NCI-H1092 (cell line): ENCODE measurements at places on chromosomes 13 and 19.
A peak's percentile ranks its signal among the peaks of the same experiment; 100 is the strongest.

GRCh38 chr13:53800011-53800410, 771.4 kb downstream of the OLFM4 start:
- no peak for DNase-seq

- DNase-seq = no peak
Measured at GRCh38 chr13:113882716-113883115, 18.8 kb upstream of the GAS6 start.

GRCh38 chr13:27257233-27257568, 5.8 kb downstream of the RPL21 start:
- DNase-seq = no peak

GRCh38 chr19:18074192-18074591, 12.5 kb downstream of the IL12RB1 start:
- no peak for DNase-seq

- no peak for DNase-seq
Measured at GRCh38 chr19:6374711-6375410, 872 bp downstream of the PSPN start.

GRCh38 chr19:39403331-39404312, 3.0 kb upstream of the ZFP36 start:
- no peak for DNase-seq

GRCh38 chr19:17581211-17581874, 25.9 kb downstream of the COLGALT1 start:
- DNase-seq = no peak

GRCh38 chr19:3985643-3986259, 488 bp upstream of the EEF2 start:
- no peak for DNase-seq

- DNase-seq = peak; percentile 98
Measured at GRCh38 chr13:101875717-101876393, 423.4 kb downstream of the ITGBL1 start.

- no peak for DNase-seq
Measured at GRCh38 chr13:61960981-61961380, 545.3 kb upstream of the PCDH20 start.

DNA sequence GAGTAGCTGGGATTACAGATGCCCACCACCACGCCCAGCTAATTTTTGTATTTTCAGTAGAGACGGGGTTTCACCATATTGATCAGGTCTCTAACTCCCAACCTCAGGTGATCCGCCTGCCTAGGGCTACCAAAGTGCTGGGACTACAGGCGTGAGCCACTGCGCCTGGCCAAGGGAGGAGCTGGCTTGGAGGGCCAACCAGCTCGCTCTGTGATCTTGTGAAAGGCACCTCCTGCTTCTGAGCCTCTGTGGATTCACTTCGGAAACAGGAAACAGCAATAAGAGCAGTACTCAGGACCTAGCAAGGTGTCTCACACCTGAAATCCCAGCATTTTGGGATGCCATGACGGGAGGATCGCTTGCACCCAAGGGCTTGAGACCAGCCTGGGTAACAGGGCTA, 2.0 kb upstream of the ELL start:
- DNase-seq = no peak

GRCh38 chr13:41554626-41555386, 97.5 kb downstream of the RGCC start:
- DNase-seq = no peak

DNA sequence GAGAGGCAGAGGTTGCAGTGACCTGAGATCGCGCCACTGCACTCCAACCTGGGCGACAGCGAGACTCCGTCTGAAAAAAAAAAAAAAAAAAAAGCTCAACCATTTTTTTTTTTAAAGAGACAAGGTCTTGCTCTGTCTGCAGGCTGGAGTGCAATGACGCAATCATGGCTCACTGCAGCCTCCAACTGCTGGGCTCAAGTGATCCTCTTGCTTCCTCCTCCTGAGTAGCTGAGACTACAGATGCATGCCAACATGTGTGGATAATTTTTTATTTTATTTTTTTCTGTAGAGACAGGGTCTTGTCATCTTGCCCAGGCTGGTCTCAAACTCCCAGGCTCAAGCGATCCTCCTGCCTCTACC, 10.3 kb downstream of the EHD2 start:
- DNase-seq = no peak

GRCh38 chr19:31530781-31531180, 181.5 kb upstream of the TSHZ3 start:
- no peak for DNase-seq

- DNase-seq = peak; percentile 41
Measured at GRCh38 chr13:27171244-27171826, at the start of gene USP12. TSS of gene USP12 (minus strand) at chr13:27171811. CDS start at chr13:27171639, 172 bp downstream.

DNA sequence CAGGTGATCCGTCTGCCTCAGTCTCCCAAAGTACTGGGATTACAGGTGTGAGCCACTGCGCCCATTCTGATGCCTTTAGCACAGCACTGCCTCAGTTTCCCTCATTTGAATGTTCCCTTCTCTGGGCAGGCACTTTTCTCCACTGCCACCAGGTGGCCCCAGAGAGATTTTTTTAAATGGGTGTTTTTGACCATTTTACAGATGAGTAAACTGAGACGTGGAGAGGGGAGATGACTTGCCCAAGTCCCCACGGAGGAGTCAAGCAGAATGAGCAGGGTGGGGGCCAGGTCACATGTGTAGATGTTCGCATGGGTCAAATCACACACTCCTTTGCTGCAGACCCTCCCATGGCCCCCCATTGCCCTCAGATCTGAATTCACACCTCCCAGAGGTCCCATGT, 3.2 kb upstream of the PDE4C start:
- no peak for DNase-seq

- DNase-seq = no peak
Measured at GRCh38 chr13:79711631-79712030, 230.7 kb downstream of the NDFIP2 start.

GRCh38 chr19:19031891-19032290, 1.4 kb downstream of the SUGP2 start:
- no peak for DNase-seq

- no peak for DNase-seq
Measured at GRCh38 chr13:103794526-103794925, 728.3 kb upstream of the SLC10A2 start.

DNA sequence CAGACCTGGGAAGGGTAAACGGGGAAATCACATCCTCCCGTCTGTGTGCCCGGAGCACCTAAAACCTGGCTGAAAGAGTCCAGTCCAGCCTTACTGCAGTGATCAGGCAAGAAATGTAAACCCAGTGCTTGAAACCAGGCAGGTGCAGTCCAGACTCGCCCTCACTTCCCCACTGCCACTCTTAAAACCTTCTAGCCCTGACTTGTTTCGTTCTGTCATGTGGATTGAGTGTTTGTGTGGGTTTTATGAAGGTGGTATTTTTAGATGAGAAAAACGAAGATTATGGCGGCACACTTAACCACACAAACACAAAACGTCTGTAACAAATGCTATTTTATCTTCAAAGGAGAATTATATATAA, 839 bp upstream of the CKAP2 start:
- no peak for DNase-seq

DNA sequence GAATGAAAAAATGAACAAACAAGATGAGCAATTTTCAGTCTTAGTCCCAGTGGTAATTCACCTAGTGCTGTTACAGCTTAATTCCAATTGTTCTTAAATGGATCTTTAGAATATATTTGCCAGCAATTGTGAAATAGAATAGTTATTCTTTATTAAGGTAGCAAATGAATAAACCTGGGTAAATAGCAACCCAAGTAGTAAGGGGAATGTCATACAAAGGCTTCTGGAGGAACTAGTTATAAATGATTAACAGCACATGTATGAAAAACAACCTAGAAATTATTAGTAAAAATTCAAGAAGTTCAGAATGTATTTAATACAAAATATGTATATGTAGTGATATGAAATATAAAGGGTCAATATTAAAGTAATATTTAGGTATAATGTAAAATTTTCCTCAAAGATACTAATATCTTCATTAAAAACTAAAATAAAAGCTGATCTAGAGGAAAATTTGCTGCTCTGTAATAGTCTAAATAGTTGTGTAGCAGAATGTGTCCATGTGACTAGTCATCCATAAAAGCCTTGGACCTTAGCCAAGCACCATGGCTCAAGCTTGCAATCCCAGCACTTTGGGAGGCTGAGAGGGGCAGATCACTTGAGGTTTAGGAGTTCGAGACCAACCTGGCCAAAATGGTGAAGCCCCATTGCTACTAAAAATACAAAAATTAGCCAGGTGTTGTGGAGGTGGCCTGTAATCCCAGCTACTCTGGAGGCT, 535.9 kb upstream of the ATXN8OS start:
- DNase-seq = no peak

- no peak for DNase-seq
Measured at GRCh38 chr13:40127476-40127875, 472.0 kb downstream of the COG6 start.
